ENCODE measurements at places on chromosomes 13 and 19.
A peak's percentile ranks its signal among the peaks of the same experiment; 100 is the strongest.

DNA sequence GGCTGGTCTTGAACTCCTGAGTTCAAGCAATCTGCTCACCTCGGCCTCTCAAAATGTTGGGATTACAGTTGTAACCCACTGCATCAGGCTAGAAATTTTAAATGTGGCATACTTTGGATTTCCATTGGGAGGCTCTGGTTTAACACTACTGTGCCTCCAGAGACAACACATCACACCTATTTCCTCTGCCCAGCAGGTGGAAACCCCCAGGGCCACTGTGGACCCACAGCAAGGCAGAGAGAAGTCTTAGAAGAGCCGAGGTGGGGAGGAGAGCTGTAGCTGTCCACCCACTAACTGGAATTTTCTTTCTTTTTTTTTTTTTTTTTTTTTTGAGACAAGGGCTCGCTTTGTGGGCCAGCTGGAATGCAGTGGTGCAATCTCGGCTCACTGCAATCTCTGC is 39.4 kb downstream of the IER2 start:
- no peak for DNase-seq

DNA sequence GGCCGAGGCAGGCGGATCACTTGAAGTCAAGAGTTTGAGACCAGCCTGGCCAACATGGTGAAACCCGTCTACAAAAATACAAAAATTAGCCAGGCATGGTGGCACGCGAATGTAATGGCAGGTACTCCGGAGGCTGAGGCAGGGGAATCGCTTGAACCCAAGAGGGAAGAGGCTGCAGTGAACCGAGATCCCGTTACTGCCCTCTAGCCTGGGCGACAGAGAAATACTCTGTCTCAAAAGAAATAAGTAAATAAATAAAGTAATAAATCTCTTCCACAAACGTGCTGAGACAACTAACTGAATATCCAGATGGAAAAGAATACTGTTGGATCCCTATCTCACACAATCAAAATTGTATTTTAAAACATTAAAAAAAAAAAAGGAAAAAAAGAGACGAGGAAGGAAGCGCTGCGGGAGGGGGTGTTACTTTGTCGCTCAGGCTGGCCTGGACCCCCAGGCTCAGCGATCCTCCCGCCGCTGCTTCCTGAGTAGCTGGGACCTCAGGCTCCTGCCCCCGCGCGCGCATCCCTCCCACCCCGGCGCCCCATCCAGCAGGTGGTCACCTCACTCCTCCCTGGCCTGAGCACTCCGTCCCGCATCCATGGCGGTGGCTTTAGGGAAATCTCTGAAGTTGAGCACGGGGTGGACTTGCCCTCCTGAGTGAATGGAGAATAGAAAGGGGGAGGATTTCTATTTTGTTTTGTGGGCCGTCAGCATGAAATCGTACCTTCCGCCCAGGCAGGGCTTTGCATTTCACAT is 628 bp upstream of the ZNF813 start:
- DNase-seq = no peak

DNA sequence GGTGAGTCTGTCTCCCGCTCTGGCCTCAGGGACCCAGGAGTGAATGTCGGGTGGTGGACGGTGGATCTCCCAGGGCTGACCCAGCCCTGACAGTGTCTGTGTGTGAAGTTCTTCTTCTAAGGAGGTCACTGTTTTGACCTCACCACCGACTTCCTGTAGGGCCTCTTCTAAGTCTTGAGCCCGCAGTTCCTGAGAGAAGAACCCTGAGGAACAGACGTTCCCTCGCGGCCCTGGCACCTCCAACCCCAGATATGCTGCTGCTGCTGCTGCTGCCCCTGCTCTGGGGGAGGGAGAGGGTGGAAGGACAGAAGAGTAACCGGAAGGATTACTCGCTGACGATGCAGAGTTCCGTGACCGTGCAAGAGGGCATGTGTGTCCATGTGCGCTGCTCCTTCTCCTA is at the start of gene SIGLEC7:
SIGLEC7 (plus strand) TSS at position 183 of the 400 bp plus-strand sequence; CDS start at position 252, 69 bp downstream.
- no peak for DNase-seq

- DNase-seq = no peak
Observed at GRCh38 chr19:29090783-29091526, 122.0 kb downstream of the UQCRFS1 start.

- DNase-seq = no peak
Observed at GRCh38 chr19:34504809-34505291, 23.3 kb downstream of the WTIP start.

GRCh38 chr19:1292419-1293151 is 6.9 kb downstream of the EFNA2 start:
- no peak for DNase-seq

DNA sequence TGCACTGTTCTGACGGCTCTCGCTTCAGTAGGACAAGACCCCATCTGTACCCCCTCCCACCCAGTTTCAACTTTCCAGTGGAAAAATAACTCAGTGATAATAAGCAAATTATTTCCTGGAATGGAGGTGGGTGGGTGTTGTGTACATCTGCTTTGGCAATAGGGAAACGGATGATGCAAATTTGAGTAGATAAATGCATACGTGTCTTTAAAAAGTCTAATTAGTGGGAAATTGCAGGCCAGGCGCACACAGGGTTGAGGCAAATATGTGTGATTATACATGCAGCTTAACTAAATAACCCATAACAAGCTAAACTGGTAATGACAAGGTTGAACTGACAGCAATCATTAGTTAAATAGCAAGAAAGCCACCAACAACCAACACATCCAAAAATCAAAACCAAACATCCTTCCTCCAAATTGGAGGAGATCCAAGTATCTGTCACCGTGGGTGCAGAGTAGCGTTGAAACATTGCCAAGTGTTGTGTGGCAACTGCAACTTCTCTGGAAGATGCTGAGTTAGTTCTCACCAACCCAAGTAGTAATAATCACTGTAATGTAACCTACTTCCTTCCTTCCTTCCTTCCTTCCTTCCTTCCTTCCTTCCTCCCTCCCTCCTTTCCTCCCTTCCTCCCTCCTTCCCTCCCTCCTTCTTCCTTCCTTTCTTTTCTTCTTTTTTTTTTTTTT is 54.6 kb downstream of the TRPM4 start:
- no peak for DNase-seq

GRCh38 chr13:53336441-53337160 is 308.0 kb downstream of the OLFM4 start:
- no peak for DNase-seq

DNA sequence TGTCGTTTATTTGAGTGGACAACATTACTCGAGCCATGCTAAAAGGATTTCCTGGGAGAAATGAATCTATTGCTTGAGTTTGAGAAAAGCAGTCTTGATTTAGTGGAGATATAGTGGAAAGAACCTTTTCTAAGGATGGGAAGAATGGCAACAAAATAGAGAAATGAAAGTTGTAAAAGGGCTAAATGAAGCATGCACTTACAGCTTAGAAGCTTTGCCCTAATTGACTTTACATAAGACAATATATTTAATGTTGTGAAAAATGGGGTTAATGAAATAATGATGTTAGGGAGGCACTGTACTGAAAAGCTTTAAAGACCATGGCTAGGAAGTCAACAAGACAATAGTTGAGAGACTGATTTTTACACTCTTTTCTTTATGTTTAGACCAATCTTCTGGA is 35.4 kb downstream of the SLC10A2 start:
- DNase-seq = no peak

DNA sequence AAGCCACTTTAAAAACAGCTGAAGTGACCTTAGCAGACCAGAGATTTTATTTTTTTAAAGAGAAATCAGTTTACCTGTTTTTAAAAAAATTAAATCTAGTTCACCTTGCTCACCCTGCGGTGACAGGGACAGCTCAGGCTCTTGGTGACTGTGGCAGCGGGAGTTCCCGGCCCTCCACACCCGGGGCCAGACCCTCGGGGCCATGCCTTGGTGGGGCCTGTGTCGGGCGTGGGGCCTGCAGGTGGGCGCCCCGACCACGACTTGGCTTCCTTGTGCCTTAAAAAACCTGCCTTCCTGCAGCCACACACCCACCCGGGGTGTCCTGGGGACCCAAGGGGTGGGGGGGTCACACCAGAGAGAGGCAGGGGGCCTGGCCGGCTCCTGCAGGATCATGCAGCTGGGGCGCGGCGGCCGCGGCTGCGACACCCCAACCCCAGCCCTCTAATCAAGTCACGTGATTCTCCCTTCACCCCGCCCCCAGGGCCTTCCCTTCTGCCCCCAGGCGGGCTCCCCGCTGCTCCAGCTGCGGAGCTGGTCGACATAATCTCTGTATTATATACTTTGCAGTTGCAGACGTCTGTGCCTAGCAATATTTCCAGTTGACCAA is 10.8 kb downstream of the PLPPR3 start:
- no peak for DNase-seq

- no peak for DNase-seq
Observed at GRCh38 chr13:54187461-54187860, 1158.8 kb downstream of the OLFM4 start.

DNA sequence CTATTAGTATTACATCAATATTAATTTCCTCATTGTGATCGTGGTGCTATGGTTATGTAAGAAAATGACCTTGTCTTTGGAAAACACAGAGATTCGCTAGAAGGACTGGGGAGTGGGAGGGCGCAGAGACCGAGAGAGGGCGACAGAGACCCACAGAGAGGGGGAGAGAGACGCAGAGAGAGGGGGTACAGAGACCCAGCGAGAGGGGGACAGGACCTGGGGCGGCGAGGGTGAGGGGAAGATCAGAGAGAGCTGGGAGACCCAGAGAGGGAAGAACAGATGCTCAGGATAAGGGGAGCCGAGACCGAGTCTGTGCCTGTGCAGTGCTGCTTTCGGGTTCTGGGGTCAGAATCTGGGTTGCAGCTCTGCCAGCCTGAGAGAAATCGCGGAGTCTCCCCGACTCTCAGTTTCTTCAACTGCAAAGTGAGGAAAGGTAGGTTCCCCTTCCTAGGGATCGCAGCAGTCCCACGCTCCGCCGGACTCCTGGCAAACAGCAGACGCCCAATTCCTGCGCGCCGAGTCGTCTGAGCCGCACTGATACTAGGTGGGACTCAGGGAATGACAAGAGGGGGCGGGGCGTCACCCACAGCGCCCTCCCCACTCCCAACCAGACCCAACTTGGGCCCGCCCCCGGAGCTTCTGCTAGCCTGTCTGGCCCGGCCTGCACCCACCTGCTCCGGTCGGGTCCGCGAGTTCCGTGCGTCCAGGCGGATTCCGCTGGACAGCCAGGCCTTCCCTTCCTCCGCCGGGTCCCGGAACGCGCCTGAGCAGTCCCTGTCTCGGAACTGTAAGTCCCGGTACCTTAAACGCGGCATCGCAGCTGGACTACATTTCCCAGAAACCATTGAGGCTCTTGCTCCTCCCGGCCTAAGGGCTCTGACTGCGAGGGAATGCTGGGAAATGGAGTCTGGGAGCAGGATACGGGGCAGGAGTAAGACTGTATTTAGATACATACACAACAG is 15.3 kb downstream of the IZUMO2 start:
- peak; percentile 71 for DNase-seq

GRCh38 chr13:19056984-19057490 is 124.6 kb downstream of the TUBA3C start:
- no peak for DNase-seq

DNA sequence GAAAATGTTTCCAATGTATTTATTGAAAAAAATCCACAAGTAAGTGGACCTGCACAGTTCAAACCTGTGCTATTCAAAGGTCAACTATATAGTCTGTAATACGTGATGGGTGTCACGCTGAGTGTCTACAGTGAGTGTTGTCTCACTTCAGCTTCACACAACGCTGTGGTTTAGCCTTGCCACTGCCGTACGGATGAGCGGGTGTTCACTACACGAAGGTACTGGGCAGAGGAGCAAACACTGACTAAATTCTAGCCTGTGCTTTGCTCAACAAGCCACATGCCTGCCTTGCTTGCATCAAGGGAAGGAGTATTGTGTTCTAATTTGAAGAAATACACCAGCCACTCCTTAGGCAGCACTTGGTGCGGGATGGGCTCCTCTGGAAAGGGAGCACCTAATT is 3.4 kb upstream of the FFAR3 start:
- peak; percentile 38 for DNase-seq

DNA sequence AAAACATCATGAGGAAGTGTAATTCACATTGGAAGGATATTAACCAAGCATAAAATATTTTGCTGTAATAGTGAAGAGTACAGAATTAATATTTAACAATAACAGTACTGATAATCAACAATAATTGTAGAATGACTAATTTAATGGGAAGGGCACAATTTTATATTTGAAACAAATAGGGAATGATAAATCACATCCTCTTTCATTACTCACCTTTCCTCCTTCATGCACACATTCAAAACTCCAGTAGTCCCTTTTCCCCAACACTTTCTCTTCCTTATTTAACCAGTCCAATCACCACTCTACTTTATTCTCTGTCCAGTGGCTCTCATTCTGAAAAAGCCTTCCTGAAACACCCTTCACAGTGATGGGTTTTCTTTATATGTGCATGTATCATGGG is 110.8 kb upstream of the POSTN start:
- no peak for DNase-seq

DNA sequence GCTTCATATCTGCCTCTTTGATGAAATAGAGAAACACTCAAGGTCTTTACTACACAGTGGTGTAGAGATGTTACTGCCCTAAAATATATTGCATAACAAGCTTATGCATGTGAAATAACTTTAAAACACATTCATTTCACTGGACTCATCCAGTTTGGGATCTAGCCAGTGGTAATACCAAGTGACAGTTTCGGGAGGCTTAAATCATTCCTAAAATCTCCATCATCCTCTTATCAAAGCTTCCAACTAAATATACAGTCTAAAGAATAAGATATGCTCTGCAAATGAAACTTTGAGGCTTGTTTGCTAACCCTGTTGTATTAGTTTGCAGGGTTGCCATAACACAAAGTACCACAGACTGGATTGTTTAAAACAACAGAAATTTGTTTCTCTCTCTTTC is 52.8 kb downstream of the THSD1 start:
- no peak for DNase-seq

DNA sequence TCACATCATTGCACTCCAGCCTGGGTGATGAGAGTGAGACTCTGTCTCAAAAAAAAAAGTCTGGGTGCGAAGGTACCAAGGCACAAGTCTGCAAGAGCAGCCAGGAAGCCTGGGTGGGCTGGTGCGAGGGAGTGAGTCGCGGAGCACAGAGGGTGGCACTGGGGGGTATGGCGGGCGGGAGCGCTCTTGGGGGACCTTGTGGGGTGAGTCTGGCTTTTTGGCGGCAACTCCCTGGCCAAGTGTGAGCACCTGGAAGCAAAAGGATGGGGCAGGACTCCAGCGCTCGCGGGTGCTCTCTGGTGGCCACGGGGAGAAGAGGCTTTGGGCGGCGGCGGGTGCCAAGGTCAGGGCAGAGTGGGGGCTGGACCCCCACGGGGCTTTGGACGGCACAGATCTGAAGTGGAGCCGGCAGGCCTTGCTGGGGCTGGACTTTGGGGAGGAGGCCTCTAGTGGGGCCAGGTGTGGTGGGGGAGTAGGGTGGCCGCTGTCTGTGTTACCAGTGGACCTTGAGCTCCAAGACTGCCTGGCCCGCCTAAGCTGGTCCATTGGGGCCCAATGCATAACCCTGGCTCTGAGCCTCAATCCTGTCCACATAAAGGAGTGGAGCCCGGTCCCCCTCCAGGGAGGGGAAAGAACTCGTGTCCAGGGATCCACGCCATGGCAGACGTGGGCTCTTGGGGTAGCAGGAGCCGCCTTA is 1.6 kb downstream of the P2RY11 start:
- peak; percentile 83 for DNase-seq
